ENCODE measurements at places on chromosomes 7 and 10.

DNA sequence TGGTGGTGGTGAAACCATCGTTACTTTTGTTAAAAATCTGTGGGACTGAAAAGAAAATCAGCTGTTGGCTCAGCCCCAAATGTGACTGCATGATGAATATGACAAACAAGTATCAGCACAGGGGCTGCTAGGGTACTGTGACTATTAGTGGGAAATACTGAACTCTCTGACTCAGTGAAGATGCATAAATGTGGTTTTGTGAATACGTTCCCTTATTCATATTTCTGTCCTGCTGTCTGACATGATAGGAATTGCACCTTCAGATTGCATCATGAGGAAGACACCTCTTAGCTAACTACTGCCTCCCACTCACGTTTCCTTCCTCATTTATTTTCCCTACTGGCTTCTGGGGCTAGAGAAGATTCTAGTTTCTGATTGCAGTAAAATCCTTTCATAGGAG is 1.4 kb downstream of the CLEC5A start:
- DNase-seq: no peak

- DNase-seq: no peak
Observed at GRCh38 chr7:116113310-116113709, 82.7 kb upstream of the TFEC start.

GRCh38 chr10:77678146-77678545 is 40.5 kb upstream of the KCNMA1 start:
- no peak for DNase-seq

DNA sequence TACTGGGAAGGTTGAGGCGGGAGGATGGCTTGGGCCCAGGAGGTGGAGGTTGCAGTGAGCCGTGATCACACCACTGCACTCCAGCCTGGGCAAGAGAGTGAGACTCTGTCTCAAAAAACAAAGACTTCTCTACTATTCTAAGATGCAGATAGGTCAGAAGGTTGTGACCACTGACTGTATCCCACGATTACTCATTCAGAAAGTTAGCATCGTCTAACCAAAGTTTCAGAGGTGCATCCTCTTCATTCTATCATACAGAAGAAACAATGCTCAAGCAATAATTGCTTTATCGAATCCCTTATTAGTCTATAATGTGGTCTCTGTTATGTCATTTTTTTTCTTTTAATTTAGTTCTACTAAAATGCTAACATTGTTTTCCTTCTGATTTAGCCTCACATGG is 348.7 kb upstream of the LRGUK start:
- no peak for DNase-seq

DNA sequence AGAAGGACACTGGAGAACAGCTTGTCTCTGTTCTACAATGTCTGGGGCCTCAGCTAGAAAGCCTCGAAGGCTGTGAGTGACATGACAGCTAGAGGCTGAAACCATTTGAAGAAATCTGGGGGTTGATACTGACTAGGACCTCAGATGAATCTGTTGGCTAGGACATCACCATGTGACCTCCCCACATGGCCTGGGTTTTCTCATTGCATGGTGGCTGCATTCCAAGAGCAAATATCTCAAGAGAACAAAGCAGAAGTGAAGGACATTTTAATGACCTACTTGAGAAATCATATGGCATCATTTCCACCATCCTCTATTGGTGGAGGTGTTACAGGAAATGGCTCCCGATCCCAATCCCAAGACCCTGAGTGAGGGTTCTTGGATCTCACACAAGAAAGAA is 450.6 kb upstream of the AUTS2 start:
- DNase-seq: no peak
